Lung (tissue), 17 donors: ENCODE measurements at places on chromosomes 7 and 10.

GRCh38 chr7:131071786-131072504 is 255.7 kb upstream of the MKLN1 start:
- peak; percentile 49 for DNase-seq

DNA sequence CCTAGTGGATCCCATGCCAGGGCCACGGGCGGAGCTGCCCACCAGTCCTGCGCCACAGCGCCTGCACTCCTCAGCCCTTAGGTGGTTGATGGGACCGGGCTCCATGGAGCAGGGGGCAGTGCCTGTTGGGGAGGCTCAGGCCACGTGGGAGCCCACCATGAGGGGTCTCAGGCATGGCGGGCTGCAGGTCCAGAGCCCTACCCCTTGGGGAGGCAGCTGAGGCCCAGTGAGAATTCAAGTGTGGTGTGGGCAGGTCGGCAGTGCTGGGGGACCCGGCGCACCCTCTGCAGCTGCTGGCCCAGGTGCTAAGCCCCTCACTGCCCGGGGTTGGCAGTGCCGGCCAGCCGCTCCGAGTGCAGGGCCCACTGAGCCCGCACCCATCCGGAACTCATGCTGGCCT is 139.8 kb upstream of the LYZL2 start:
- no peak for DNase-seq

- DNase-seq: peak; percentile 60
Measured at GRCh38 chr7:20598459-20599309, 16.8 kb upstream of the ABCB5 start.

DNA sequence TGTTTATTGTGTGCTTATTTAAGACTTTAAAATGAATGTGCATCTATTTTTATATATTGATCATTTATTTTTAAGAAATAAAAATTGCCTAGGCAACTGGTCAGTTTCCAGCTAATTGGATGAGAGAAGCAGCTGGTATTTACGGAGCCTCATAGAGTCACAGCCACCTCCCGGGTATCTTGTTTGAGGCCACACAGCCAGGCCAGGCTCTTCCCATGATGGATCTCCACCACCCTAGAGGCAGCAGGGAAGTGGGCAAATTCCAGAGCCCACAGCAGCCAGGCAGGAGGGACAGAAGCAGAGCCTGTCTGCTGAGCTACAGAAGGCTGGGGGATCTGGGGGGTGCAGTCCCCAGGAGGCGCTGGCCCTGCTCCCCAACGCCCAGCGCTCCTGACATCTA is 61.6 kb downstream of the CLEC2L start:
- no peak for DNase-seq

GRCh38 chr7:134685250-134685649 is 38.6 kb downstream of the BPGM start:
- no peak for DNase-seq

DNA sequence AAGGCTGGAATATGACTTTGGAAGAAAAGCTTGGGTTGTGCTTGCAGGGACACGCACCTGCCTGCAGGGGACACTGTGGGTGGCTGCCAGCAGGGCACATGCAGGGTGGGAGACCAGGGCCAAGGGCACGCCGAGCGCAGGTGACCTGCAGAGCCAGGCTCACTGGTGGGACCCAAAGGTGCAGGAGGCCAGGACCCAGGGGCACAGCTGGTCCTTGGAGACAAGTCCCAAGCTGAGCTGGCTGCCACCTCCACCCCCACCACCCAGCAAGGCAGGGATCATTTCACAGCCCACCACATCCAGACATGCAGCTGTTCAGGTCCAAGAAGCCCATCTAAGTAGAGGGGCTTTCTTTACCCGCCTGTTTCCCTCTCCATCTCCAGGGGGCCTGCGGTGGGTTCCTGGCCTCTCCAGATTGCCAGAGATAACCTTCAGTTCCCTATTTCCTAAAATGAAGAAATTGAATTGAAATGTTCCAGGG is 13.8 kb upstream of the CLIP2 start:
- DNase-seq: no peak

GRCh38 chr10:79936625-79937615 is 12.0 kb downstream of the SFTPD start:
- DNase-seq: no peak

GRCh38 chr10:72025400-72025799 is 61.2 kb downstream of the CHST3 start:
- DNase-seq: no peak

- DNase-seq: no peak
Measured at GRCh38 chr10:110512461-110513187, 14.9 kb downstream of the DUSP5 start.

DNA sequence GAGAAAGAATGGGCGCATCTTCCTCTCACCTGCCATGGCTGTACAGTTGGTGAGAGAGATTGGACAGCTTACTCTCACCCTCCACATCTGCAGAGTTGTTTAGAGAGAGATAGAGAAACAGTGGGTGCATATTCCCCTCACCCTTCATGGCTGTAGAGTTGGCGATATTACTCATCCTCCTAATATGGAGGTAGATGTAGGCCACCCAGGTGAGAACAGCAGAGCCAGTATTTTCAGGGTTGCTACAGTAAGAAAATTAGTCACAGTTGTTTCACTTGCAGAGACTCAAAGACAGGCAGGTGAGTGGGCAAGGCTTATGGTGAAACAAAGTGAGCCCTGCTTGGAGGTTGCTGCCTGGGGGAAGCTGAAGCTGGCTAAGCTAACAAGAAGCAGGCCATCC is 65.0 kb upstream of the PFKP start:
- DNase-seq: no peak

GRCh38 chr7:98617051-98617959 is at the start of gene NPTX2:
TSS of gene NPTX2 (plus strand) at chr7:98617285. CDS start at chr7:98617462, 177 bp downstream.
- peak; percentile 11 for DNase-seq

- DNase-seq: peak; percentile 57
Measured at GRCh38 chr10:88256013-88256680, 327.0 kb downstream of the RNLS start.

GRCh38 chr10:86346799-86347665 is 19.6 kb downstream of the GRID1 start:
- no peak for DNase-seq

DNA sequence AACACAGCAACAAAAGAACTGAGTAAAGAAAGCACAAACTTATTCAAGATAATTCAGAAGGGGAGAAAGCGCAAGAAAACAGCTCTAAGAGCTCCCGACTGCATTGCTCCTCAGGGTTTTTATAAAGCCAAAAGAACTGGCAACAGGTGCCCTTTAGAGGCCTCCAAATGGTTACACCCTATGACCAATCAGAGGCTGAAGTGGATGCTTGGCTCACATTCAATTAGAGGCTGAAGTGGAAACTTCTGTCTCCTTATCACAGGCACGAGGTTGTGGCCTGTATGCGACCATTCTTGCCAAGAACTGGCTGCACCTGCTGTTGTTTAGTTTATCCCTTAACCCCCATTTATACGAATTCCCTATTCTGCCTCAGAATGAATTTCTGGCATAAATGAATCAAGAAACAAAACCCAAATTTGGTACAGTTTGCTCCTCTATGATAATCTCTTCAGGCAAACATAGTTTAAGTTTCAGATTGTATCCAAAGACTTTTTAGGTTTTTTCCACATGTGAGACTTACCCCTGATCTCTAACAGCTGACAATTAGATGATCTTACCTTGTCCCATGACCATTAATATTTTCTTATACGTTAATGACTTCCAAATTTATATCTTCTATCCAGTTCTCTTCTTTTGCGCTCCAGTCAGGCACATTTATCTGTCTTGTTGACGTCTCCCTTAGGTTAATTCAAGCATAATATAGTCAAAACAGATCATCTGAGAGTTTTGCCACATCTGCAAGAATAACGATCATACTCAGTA is 504.8 kb downstream of the NXPH1 start:
- peak; percentile 37 for DNase-seq

DNA sequence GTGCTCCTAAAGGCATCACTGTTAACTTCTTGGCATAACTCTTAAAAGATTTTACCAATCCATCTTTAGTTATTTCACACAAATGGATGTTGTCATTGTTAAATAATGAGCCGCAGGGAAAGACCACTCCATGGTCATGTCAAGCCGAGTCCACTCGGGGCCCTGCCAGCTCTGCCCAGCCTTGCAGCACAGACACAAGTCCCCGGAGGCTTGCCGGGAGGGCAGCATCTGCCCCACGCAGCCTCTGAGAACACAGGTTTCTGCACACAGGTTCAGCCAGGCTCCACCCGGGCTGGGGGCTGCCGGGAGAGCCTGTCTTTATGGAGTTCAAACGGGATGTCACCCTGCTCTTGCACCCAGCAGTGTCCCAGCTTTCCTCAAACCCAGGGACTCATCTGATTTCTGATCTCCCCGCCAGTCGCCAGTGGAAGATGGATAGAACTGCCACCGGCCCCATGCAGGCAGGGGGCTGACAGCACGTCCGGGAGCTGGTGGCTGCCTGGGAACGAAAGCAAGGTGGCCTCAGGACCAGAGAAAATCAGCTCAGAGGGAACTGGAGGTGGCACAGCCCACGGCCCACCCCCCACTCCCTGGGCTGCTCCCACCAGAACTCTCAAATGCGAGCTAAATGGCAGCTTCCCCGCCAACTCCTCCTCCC is 156.2 kb downstream of the TCERG1L start:
- DNase-seq: no peak

GRCh38 chr7:100489824-100490223 is 6.1 kb downstream of the NYAP1 start:
- DNase-seq: peak; percentile 97

DNA sequence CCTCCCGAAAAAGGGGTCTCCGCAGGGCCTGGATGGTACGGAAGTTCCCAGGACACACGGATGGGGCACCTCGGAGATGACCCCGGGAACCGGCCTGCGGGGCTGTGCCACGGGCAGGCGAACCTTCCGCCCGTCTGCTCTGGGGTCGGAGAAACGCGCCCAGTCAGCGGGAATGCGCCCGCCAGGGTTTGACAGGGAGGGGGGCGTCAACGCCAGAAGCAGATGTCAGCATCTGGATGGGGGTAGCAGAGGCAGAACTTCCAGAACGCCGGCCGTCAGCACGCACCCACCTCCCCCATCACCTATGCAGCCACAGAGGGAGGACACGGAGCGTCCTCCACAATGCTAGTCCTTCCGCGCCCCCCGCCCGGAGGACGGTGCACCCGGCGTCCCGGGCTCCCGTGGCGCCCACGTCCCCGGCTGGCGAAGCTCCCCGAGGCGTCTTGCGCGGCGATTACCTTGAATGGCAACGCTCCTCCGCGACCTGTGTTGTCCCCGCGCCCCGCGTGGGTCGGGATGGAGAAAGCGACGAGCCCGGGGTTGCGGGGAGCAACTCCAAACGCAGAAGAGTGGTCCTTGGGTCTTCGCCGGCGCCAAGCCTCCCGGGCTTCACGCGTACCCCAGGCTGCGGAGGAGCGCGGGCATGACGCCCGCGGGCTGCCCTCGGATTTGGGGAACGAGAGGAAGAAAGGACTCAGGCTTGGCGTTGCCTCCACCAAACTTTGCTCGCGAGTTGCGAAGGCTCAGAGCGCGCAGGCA is 561 bp downstream of the FGFR2 start:
- peak; percentile 68 for DNase-seq

GRCh38 chr10:11698691-11699549 is 43.3 kb upstream of the ECHDC3 start:
- DNase-seq: no peak

DNA sequence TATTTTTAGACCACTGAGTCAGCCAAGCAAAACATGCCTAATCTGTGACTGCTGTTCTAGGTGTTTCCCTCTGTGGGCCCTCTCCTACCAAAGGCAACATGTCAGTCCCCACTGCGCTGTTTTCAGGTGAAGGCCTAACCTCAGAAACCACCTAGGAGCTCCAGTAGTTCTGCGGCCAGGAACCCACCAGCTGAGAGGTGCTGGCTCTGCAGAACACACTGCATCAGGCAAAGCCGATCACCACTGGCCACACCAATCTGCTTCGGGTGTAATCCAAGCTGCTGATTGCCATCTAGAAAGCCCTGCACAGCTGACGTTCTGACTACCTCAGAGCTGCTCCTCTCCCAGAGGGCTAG is 14.9 kb downstream of the CAMK2G start:
- DNase-seq: no peak

DNA sequence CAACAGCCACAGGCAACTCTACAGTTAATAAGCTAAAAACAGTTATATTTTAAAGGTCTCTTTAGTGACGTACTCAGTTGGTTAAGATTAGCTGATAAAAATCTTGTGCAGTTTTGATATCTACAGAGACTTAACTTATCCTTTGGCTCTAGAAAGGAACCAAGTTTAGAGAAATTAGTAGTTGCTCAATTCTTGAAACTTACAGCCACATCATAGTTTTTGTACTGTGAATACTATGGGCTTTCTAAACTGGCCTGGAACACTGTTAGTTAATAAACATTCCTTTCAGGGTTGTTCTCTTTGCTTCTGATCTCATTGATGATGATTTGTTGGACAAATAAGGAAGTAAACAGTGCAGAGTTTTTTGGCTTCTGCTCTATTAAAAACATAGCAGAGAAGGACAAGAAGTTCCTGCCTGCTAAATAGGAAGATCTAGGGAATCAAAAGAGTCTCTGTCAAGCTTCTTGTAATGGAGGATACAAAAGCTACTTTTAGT is 73.1 kb downstream of the MKLN1 start:
- DNase-seq: peak; percentile 72

DNA sequence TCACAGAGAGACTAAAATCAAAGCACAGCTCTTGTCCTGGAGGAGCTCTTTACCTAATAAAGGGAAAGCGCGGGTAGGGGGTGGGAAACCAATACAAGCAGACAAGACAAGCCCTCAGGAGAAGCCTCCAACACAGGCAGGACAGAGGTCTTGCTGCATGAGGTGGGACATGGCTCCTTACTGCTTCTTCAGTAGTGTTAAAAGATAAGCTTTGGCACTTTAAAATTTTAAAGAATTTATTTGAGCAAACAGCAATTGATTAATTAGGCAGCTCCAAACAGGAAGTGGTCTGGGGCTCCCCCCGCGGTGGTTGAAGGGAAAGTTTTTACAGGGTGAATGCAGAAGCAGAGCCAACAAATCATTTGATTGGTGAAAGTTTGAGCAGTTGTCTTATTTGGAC is 50.3 kb upstream of the MACC1 start:
- no peak for DNase-seq

DNA sequence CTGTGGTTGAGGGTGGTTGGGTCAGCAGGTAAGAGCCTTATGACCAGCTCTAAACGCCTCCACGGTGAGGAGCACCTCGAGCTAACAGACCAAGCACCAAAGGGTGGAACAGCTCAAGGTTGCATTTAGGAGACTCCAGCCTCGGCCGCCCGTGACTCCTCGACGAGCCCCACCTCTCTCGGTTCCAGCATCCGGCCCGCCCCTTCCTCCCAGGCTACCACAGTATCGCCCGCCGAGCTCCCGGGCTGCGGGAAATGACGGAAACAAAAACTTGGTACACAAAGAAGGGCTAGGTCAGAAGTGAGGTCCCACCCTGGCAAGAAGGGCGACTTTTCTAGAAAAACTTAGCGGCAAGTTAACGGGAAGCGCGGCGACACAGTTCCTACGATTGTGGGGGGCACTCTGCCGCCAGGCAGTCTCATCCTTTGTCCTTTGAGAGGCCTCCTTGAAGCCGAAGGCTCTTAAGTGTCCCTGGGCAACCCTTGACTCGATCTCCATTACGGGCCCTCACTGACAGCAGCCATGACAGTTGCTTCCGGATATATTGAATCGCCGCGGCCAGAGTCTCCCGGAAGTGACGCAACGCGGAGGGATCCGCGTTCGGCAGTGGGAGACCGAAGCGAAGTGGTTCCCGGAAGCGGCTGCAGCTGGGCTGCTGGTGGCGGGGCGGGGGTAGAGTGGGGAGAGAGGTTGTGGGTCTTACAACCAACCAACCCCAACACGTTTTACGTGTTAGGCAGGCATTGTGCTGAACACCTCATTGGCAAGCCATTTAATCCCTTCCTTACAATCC is 40.2 kb upstream of the ZNF518A start:
- peak; percentile 98 for DNase-seq

- peak; percentile 59 for DNase-seq
Measured at GRCh38 chr10:76868098-76868977, 769.3 kb downstream of the KCNMA1 start.

GRCh38 chr10:86225103-86225782 is 141.4 kb downstream of the GRID1 start:
- no peak for DNase-seq

GRCh38 chr10:96524741-96525140 is 11.0 kb upstream of the TLL2 start:
- no peak for DNase-seq
